ENCODE measurements at places on chromosomes 4 and X.

DNA sequence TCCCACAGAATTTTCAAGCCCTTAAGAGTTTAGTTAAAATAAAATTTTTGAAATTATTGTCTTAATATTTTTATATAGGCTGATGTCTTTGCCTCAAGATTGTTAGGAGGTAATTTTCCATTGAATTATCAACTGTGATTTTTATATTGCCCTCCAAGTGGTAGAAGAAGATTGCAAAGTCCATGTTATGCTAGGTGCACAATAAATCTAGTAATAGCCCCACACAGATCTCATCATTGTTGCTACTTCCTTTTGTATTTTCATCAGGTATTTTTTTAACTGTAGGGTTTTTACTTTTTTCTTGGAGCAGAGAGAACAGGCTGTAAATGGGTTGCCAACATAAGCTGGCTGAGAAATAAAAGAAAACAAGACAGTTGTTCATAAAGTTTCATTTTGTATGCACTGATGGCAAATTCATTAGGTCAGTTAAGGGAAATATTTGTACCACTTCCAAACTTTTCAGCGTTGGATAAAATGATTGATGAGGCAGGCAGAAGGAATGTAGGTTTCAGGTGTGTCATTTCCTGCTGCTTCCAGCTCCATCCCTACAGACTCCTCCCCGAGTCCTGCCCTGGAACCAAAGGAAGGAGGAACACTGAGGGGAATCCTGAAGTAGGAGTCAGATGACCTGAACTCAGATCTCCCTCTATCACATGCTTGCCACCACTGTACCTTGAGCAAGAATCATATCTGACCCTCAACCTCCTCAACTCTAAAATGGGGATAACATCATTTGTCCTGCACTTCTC lies 105.5 kb downstream of the PRRG1 start:
- no peak for DNase-seq

- DNase-seq: peak; percentile 69
Measured at GRCh38 chr4:165874791-165875371, 1.8 kb downstream of the TLL1 start.

- peak; percentile 18 for DNase-seq
Measured at GRCh38 chr4:143185253-143186107, 763 bp downstream of the USP38 start.

- no peak for DNase-seq
Measured at GRCh38 chrX:7068939-7069367, 78.6 kb upstream of the STS start.

DNA sequence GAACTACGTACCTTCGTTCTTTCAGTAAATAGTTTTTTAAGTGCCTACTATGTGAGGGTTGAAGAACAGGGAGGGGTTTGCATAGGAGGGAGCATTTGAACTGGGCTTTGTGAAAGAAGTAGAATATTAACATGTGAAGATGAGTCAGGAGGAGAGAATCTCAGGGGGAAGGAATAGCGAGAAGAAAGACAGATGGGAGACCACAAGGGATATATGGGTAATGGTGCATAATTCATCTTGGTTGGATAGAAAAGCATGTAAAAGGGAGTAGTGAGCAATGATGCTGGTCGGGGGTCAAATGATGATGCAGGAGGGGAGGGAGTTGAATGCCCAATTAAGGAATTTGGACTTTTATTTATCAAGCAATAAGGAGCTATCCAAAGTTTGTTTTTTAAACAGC lies 52.7 kb downstream of the TMEM164 start:
- no peak for DNase-seq

DNA sequence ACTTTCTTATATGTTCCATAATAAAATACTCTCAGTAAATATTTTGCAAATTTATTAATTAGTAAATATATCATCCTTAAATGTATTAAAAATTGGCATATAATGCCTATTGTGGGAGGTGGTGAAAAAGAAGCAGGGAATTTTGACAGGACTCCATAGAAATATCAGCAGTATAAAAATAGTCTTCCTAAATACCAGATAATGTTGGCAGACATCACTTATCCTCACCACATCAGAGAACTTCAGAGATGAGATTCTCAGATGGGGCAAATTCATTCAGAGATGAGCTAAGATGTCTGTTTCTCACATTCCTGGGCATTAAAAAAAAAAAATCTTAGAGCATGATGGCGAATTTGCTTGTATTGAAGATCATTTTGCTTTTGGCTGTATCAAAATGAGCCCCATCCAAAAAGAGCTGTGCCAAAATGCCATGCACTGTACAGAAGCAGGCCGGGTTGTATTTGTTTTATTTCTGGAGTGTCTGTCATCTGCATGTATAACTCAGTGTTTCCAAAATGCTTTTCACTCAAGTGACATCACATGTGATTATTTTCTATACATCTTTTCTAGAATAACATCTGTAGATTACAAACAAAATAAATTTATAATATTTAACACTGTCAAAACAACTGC lies 41.7 kb downstream of the ATP8A1 start:
- DNase-seq: no peak

- no peak for DNase-seq
Measured at GRCh38 chr4:1047976-1048772, 36.7 kb downstream of the FGFRL1 start.

DNA sequence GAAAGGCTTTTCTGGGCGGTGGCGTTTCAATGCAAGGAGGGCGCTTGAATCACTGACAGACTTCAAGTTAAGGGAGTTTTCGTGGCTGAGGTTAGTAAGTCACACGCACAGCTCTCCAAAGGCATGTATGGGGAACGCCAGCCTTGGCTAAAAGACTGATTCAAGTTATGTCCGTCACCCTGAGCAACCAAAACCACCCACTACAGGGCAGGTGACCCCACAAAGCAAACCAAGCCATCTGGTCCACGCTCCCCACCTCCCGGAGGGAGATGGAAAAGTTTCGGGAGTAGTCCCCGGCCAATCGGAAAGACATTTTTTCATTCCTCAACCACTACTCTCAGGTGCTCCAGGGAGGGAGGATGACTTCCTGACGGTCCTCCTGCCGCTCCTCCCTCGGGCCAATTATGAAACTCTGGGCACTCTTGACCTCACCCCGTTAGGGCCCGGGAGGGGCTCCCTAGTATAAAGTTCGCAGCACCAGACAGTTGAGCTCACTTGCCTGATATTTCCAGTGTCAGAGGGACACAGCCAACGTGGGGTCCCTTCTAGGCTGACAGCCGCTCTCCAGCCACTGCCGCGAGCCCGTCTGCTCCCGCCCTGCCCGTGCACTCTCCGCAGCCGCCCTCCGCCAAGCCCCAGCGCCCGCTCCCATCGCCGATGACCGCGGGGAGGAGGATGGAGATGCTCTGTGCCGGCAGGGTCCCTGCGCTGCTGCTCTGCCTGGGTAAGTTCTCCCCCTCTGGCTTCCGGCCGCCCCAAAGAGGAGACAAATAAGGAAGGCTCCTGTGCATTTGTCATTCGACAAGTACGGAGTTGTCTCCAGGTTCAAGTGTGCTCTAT lies at the start of gene EREG:
TSS of gene EREG (plus strand) at position 494 of the 840 bp plus-strand sequence. CDS start at position 658, 164 bp downstream.
- DNase-seq: no peak

All from cerebellar cortex (tissue), 1 donor.